ENCODE measurements at places on chromosomes 3 and 15.

GRCh38 chr3:136631424-136631823 lies 120.8 kb downstream of the STAG1 start:
- DNase-seq = no peak

DNA sequence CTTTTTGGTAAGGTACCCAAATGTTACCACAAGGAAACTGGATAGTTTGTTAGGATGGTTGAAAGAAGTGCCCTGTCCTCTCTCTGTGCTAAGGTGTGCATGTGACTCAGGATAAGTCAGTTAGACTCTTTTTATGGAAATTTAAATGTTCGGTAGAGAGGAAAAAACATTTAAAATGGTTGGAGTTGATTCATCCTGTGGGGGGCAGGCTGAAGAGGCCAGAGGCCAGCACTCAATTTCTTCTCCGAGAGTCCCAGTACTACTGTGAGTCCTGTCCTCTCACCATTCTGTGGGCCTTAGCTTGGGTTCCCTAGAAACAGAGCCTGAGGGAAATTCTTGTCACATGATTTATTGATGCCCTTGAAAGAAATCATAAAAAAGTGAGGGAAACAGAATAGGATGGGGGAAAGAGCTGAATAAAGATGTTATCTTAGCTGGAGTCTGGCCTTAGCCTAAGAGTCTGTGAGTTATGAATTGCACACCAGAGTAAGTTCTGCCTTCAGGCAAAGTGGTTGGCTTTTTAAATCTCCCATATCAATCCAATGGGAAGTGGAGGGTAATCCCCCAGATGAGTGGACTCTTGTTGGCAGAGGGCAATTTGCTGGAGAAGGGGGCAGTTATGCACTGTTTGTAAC lies 106.5 kb upstream of the GALNT15 start:
- DNase-seq = no peak

DNA sequence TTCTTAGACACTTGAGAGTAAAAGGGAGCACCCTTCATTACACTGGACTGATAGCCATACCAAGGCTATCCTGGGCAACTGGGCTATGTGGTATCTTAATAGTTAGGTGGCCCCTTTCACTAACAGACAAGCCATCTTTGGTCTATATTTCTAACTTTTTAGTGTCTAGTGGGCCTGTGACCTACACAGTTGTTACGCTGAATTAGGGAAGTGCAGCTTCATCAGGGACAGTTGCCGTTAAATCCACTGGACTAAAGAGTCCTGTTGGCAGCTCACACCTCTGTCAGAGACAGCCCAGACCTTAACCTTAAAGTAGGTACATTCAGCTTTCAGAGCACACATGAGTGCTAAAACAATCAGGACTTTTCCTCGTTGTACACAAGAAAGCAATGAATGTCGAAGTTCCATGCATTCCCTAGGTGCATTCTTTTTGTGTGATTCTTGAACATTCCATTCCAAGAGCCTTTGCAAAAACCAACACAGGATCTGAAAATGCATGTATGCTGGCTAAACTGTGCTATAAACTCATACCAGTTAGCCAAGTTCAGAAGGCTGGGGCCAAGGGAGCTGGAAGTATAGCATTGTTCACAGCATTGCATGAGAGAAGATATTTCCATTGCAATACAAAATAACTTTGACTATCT lies 230.2 kb upstream of the EIF1B start:
- DNase-seq = no peak

GRCh38 chr15:71743861-71744382 lies 66.4 kb upstream of the NR2E3 start:
- peak; percentile 45 for DNase-seq

DNA sequence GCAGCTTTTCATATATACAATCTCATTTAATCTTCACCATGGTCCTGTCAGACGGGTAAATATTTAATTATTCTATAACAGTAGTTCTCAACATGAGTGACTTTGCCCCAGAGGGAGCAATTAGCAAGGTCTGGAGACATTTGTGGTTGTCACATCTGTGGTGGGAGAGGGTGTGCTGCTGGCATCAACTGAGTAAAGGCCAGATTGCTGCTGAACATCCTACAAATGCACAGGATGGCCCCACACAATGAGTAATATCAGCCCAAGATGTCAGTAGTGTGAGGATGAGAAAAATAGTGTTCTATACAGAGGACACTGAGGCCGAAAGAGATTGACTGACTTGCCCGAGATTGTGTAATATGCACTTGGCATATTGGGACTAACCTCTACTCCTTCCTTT lies 156.0 kb downstream of the AGBL1 start:
- no peak for DNase-seq

Data from RKO (cell line).